ENCODE measurements at places on chromosomes 6 and 20. TPM values are rescaled to one million over a fixed set of nuclear protein-coding genes. Genes with fewer than 3 reads are reported as not detected.

The ARFGEF2 gene
- 19.8 TPM for polyA plus RNA-seq

The TMEM217 gene
- polyA plus RNA-seq: 4.2 TPM

The GABRR1 gene
- 0.85 TPM for polyA plus RNA-seq

The CEP85L gene
- 13.3 TPM for polyA plus RNA-seq

The PLA2G7 gene
- polyA plus RNA-seq: 1.7 TPM

The CLVS2 gene
- 16.6 TPM for polyA plus RNA-seq

The MATN4 gene
- polyA plus RNA-seq: not detected

The MLN gene
- polyA plus RNA-seq: not detected

The GJA10 gene
- not detected for polyA plus RNA-seq

The SLC25A27 gene
- 97.0 TPM for polyA plus RNA-seq

The DUSP15 gene
- not detected for polyA plus RNA-seq

The ADAM33 gene
- polyA plus RNA-seq: not detected

The RAD21L1 gene
- not detected for polyA plus RNA-seq

The TXLNB gene
- not detected for polyA plus RNA-seq

The SLC17A3 gene
- polyA plus RNA-seq: not detected

The PKIB gene
- polyA plus RNA-seq: 177 TPM

Measured in Purkinje cell (primary cell).